NCI-H2029 (cell line): ENCODE measurements at places on chromosomes 6 and 20.

GRCh38 chr6:57085471-57085870 lies 4.5 kb upstream of the ZNF451 start:
- no peak for DNase-seq

GRCh38 chr6:4303638-4304037 lies 168.3 kb upstream of the ECI2 start:
- DNase-seq: no peak

DNA sequence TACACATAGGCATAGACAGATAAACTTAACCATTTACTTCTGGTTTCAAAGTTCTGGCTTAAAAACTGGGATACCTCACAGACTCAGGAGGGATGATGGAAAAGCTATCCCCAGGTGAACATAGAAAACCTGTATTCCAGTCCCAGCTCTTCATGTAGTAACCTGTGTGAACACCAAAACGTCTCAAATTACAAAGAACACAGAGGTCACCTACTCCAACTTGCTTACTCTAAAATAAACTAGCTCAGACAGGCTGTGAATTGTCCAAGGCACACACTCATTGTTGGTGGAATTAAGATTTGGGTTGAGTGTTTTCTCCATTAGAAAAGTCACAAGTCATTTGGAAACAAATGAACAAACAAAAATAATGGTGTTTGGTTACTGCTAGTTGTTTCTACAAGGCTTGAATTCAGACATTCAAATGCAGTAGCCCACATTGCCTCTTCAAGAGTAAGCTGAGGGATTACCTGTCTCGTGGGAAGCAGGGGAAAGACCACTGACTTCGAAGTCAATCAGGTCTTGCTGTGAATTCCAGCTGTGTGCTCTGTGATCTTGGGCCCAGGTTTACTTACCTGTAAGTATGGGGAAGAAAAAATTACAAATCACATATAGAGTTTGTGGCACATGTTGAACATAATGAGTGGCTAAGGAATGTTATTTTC lies 48.2 kb upstream of the LRRC1 start:
- DNase-seq: peak; percentile 77

GRCh38 chr6:150169181-150169580 lies 26.3 kb downstream of the PPP1R14C start:
- no peak for DNase-seq

GRCh38 chr6:7770601-7771000 lies 44.7 kb downstream of the BMP6 start:
- no peak for DNase-seq

- DNase-seq: no peak
Measured at GRCh38 chr6:121222656-121223055, 111.6 kb downstream of the TBC1D32 start.

DNA sequence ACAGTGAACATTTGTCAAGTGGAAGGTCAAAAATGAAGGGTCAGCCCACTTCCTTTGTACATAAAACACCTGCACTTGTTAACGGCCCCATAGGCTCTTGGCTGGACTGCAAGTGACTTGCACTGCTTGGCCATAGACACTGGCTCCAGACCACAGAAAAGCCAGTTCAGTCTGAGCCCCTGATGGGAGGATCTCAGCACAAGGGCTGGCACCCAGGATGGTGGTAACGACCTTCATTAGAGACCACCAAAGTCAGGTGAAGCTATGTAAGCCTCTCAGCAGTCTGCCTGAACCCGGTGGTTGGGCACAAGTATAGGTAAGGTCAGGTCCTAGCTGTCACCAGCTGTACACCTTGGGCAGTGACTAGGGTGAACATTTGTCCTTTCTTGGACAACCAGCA lies 16.1 kb downstream of the PLAGL2 start:
- no peak for DNase-seq

DNA sequence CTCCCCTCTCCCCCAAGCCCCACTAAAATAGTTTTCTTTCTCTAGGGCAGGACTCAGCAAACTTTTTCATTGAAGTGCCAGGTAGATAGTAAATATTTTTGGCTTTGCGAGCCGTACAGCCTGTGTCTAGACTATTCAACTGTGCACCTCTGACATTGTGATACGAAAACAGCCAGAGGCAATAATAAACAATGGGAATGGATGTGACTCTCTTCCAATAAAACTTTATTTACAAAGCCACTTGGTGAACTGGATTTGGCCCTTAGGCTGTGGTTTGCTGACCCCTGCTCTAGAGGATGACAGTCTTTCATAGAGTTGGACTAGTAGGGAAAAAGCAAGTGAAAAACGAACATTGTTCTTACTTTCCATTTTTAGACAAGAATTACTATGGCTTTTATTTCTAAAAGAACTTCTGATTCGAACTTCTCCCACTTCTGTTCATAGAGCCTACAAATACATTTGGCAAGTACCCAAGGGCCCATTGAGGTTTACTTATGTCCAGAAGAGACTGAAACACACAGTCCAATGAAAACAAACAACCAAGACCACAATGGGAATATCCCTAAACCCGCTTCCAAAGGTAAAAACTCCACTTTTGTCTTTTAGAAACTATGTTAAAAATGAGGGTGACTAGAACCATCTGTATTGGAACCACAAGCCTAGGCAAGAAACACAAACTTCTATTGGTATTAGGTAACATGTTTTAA lies 46.4 kb upstream of the CDKAL1 start:
- no peak for DNase-seq

- no peak for DNase-seq
Measured at GRCh38 chr20:59723607-59724456, 119.5 kb downstream of the PHACTR3 start.

- no peak for DNase-seq
Measured at GRCh38 chr6:85396159-85396808, 53.6 kb upstream of the NT5E start.

DNA sequence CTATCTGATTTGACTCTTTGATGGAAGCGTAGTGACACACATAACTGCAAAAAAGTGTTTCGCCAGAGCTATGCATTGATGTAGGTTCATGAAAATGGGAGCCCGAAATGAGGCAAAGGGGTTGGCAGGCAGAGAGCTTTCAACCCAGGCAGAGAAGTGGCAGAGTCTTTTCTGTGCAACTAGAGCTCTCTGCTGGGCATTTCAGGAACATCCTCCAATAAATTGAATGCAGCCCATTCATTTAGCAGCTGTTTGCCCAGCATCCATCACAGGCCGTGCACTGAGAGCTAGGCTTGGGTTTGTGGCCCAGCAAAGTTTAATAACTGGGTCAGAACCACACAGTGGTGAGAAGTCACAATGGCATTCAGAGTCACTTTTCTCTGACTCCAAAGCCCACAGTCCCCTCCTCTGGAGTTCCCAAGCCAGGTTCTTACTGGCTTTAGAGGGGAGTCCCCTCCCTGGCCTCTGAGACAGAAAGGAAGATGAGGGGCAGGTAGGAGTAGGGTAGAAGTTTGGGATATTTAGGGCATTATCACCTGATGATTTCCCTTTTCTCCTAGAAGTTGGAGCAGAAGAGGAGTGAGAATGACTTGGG lies 31.8 kb upstream of the ELMO2 start:
- DNase-seq: peak; percentile 24

GRCh38 chr6:90285611-90286381 lies 10.8 kb downstream of the BACH2 start:
- DNase-seq: no peak

GRCh38 chr6:131413831-131414191 lies 159.2 kb upstream of the ARG1 start:
- no peak for DNase-seq

DNA sequence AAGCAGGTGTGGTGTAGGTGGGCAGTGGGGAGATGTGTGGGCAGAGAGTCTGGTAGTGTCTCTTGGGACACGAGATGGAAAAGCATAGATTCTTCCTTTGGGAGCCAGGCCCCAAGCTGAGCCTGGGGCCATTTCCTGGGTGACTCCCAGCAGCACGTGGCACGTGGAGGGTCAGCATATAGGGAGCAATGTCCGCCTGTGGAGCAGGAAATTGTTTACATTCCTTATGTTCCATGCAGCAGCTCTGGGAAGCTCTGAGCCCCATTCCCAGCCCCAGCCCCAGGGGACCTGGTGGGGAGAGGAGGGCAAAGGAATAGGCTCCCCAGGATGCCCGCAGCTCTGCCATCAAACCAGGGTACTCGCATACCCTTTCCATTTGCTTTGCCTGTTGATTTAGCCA lies 57.6 kb downstream of the DAAM2 start:
- no peak for DNase-seq

DNA sequence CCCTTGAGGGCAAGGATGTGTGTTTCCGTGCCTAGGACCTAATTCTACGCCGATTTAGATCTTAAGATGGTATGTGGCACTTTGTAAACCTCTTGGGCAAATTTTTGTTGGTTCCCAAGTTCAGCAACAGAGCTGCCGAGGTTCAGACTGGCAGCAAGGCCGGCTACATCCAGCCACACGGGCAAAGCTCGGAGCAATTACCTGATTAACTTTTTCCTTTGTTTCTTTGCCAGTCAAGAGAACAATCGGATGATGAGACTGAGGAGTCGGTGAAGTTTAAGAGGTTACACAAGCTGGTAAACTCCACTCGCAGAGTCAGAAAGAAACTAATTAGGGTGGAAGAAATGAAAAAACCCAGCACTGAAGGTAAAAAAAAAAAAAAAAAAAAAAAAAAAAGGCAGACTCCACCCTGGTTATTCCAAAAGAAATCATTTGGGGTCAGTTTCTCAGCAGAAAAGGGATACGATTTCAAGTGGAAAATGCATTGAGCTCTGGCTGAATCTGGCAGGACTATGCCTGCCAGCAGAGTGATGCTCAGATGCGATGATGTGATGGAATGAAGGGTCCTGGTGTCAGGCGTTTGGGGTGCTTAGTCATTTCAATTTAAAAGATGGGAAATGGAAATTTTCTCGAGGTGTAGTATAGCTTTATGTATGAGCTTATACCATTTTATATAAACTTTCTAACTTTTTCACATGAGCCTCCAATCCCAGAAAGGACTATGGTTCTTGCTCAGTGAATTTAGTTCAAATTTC lies 171.6 kb downstream of the SASH1 start:
- DNase-seq: no peak

GRCh38 chr6:117505311-117505710 lies 22.8 kb downstream of the DCBLD1 start:
- DNase-seq: no peak

GRCh38 chr6:89975991-89976693 lies 81.9 kb downstream of the GJA10 start:
- no peak for DNase-seq

DNA sequence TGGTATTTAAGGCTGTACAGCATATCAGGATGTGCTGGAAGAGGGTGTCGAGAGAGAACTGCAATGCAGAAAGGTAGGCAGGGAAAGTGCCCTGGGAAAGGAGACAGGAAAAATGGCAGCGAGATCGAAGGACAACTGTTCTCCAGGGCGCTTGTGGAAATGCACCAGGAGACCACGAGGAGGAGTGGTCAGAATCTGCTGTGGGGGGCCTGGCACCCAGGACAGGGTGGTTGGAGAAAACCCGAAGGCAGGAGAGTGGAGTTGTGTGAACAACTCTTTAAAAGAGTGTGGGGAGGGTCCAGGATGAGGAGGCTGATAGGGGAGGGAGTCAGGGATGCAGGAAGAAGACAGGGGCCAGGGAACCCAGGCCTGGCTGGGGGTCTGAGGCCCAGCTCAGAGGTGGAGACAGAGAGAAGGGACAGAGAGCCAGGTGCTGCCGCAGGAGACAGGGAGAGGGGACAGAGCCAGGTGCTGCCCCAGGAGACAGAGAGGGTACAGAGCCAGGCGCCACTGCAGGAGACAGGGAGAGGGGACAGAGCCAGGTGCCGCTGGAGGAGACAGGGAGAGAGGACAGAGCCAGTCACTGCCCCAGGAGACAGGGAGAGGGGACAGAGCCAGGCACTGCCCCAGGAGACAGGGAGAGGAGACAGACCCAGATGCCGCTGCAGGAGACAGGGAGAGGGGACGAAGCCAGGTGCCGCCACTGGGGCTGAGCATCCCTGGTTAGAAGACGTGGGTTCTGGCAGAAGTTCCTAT lies 9.3 kb downstream of the SLC22A1 start:
- DNase-seq: no peak

GRCh38 chr6:53898026-53898795 lies 103.4 kb downstream of the LRRC1 start:
- DNase-seq: no peak

GRCh38 chr20:4855555-4855954 lies 133.8 kb downstream of the PRND start:
- DNase-seq: peak; percentile 66

DNA sequence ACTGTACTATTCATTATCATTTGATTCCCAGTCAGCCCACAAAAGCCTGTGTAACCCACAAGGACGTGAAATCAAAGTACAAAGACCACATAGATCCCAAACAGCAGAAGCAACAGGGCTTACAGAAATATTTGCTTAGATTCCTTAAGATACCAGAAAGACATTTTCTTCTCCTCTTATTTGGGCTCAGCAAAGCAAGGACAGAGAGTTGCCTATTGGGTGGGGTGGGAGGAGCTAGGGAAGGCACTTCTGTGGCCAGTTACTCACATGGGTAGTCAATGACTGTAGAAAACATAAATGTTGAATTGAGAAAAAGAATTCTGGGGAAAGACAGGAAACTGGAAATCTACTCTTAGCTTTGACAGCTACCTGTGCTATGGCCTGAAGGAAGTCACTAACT lies 19.8 kb downstream of the PDE7B start:
- no peak for DNase-seq

DNA sequence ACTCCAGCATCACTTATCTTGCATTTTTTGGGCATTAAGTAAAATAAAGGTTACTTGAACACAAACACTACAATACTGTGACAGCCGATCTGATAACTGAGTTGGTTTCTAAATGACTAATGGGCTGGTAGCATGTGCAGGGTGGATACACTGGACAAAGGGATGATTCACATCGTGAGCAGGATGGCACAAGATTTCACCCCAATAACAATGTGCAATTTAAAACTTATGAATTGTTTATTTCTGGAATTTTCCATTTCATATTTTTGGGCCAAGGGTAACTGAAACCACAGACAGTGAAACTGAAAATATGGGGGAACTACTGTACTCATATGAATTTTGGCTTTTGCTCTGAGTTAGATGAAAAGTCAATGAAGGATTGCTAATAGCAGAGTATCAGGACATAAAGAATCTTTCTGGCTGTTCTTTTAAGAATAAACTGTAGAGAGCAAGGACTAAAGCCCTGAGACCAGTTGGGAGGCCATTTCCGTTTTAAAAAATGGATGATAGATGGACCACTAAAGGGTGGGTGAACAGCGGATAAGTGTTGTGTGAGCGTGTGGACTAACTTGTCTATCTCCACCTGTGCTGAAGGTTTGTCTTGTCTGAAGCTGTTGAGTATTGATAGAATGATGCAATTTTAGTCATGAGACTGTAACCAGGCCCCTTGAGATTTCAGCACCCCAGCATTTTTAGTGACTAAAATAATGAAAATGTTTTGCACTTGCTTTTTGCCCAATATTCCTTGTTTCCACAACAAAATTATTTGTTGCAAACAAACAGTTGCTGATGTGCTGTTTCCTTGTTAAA lies 8.2 kb downstream of the SPINT3 start:
- DNase-seq: no peak

- DNase-seq: no peak
Measured at GRCh38 chr6:101741474-101742171, 348.1 kb downstream of the GRIK2 start.

DNA sequence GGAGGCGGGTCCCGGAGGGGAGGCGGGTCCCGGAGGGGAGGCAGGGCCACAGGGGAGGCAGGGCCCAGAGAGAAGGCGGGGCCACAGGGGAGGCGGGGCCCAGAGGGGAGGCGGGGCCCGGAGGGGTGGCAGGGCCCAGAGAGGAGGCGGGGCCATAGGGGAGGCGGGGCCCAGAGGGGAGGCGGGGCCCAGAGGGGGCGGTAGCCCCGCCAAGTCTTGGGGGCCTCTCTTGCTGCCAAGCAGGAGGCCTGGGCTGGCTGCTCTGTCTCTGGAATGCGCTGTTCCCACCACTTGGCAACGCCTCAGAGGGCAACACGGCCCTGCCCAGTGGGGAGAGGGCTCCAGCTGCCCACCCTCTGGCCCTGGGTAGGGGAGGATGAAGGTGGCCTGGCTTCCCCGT lies 80.5 kb downstream of the YTHDF1 start:
- no peak for DNase-seq
